Left forelimb (tissue), 1 donor: ENCODE measurements at places on chromosomes 4 and X.
A peak's percentile ranks its signal among the peaks of the same experiment; 100 is the strongest.

GRCh38 chr4:133112641-133113040, 36.5 kb upstream of the PCDH10 start:
- DNase-seq = no peak

GRCh38 chr4:85165808-85166207, 199.3 kb upstream of the WDFY3 start:
- DNase-seq = no peak

- peak; percentile 71 for DNase-seq
Measured at GRCh38 chr4:133151691-133152329, 2.7 kb downstream of the PCDH10 start.

DNA sequence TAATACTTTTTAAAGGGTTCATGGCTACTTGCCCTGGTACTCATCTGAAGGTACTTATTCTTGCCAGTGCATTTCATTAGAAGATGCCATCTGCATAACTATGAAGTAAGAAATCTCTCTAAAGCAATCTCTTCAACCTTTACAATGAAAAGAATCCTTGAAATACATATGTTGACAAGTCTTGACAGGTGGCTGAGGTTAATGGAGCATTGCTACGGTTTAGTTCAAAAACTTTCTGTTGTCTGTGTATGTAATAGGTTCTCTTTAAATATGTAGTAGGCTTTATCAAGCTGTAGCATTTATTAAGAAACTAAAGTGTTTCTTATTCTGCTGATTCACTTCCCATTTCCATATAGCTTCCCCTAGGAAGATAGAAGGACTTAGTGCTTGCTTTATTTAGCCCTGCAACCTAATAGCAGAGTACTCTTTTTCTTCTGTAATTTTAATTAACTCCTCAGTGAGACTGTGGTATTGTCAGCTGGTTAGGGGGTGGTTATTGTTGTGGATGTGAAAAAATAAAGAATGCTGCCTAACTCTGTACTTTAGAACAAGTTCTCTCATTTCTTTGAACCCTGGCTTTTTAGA, 39.3 kb downstream of the SLAIN2 start:
- no peak for DNase-seq

- DNase-seq = no peak
Measured at GRCh38 chr4:93502991-93503390, 325.6 kb upstream of the ATOH1 start.

DNA sequence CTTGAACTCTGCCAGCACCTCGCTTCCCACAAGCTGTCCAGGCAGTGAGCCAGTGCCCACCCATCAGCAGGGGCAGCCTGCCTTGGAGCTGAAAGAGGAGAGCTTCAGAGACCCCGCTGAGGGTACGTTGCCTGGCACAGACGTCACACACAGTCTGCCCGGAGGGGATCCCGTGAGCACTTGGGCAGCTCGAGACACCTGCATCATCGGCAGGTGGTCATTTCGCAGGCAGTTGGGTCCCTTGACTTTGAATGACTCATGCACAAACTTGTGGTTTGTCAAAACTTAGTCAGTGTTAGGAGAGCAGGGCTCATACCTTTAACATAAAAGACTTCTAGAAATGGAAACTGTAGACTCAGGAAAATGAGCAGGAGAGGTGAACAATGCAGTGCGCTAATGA, 9.9 kb downstream of the TACC3 start:
- DNase-seq = no peak

DNA sequence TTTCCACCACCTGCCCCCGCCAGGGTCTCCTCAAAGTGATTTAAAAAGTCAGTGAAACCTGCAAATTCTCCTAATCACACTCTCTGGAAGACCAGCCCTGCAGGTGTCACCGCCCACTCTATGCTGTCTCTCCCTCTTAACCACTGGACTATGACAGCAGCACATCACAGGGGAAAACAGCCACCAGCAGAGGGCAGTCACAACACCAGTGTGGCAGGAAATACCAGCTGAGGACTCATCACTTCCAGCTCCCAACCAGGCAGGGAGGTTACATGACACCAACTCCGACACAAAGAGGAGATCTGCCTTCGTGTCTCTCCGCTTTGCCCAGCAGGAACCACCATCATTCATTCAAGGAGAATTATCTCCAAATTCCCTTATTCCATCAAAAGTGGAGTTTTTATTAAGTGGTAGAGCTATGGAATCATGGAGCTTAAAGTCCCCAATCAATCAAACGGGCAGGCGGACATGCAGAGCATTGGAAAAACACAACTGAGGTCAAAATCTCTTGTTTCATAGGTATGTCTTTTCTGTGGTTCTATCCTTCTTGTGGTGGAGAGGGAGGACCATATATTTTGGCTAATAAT, 91.3 kb downstream of the NSUN7 start:
- no peak for DNase-seq
